ENCODE measurements at places on chromosomes 3 and 15.

- no peak for DNase-seq
Observed at GRCh38 chr3:33943277-33943676, 144.8 kb downstream of the PDCD6IP start.

- DNase-seq: no peak
Observed at GRCh38 chr3:69806735-69807438, 67.6 kb downstream of the MITF start.

GRCh38 chr3:126033765-126034164 lies 50.2 kb downstream of the SLC41A3 start:
- no peak for DNase-seq

GRCh38 chr3:33636125-33636850 lies 81.8 kb downstream of the CLASP2 start:
- peak; percentile 37 for DNase-seq

- DNase-seq: no peak
Observed at GRCh38 chr15:57436961-57437360, 60.7 kb downstream of the CGNL1 start.

- no peak for DNase-seq
Observed at GRCh38 chr15:88376574-88377174, 90.5 kb downstream of the MRPL46 start.

GRCh38 chr3:17730318-17730967 lies 12.0 kb downstream of the TBC1D5 start:
- DNase-seq: no peak

GRCh38 chr15:48643776-48644466 lies 1.6 kb downstream of the FBN1 start:
- no peak for DNase-seq

- DNase-seq: peak; percentile 69
Observed at GRCh38 chr3:67790043-67790442, 135.6 kb upstream of the SUCLG2 start.

GRCh38 chr3:125067225-125067624 lies 11.4 kb upstream of the HEG1 start:
- DNase-seq: no peak

DNA sequence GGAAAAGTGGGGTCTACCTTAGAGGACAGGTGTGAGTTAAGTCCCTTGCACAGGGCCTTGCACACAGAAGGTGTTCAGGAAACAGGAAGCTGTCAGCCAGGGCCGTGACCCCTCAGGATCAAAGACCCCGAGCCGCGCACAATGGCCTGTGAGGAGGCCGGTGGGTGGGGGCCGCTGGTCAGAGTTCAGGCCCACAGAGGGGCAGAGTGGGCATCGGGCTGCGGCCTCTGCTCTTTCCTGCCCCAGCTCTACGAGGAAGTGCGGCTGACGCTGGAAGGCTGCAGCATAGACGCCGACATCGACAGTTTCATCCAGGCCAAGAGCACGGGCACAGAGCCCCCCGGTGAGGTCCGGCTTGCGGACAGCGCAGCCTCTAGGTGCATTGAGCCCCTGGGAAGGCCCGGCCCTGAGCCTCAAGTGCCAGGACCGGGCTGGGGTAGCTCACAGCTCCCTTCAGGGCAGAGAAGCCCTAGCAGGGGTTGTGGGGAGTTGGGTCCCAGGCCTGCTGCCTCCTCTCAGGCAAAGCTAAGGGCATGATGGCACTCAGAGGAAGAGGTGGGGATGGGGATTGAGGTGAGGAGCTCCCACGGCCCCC lies 37.2 kb downstream of the PSTPIP1 start:
- DNase-seq: no peak

DNA sequence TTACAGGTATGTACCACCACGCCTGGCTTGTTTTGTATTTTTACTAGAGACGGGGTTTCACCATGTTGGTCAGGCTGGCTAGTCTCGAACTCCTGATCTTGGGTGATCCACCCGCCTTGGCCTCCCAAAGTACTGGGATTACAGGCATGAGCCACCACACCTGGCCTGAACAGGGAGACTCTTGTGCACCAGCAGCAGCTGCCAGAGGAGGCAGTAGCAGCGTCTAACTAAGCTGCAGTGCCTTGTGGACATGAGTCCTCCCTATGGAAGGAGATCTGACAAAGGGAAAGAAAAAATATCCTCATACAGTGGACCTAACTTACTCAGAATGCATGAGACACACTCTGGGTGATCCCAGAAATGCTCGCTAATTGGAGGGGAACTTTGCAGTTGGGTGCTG lies 36.8 kb upstream of the NEO1 start:
- no peak for DNase-seq

DNA sequence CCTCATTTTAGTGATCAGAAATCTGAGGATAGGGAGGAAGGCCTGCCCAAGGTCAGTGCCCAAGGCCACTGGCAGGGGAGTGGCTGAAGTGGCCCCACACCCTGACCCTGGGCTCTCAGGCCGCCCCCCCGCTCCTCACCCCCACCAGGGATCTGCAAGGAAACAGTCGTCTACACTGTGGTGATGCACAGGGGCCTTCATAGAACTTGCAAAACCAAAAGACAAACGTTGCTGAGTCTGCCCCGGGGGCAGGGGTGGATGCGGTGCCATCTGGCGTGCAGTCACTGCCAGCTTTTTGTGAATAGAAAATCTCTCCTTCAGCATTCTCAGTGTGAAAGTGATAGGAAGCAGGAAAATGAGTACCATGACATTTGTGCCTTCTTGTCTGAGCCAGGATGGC lies 41.3 kb downstream of the WHAMM start:
- no peak for DNase-seq

DNA sequence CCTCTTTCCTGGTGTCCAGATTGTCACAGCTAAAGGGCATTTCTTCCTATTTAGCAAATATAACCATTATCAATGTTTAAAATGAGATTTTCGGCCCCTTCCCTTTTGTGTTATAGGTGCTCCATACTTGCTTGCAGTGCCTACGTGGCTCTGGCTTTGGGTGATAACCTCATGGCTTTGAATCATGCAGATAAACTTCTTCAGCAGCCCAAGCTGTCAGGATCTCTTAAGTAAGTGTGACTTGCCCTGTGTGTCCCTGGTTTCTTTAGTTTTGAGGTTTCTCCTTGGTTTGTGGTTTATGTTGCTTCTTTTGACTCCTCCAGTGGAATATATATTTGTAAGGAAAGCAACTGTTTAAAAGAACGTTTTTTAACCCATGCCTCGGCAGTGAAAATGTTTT lies 58.5 kb upstream of the TRIM71 start:
- DNase-seq: no peak

GRCh38 chr15:98807262-98807661 lies 158.9 kb downstream of the IGF1R start:
- no peak for DNase-seq

GRCh38 chr3:24388611-24389010 lies 106.0 kb downstream of the THRB start:
- no peak for DNase-seq

GRCh38 chr15:93913310-93913709 lies 318.1 kb upstream of the MCTP2 start:
- DNase-seq: no peak

GRCh38 chr3:51802106-51802703 lies 23.2 kb upstream of the IQCF6 start:
- no peak for DNase-seq

DNA sequence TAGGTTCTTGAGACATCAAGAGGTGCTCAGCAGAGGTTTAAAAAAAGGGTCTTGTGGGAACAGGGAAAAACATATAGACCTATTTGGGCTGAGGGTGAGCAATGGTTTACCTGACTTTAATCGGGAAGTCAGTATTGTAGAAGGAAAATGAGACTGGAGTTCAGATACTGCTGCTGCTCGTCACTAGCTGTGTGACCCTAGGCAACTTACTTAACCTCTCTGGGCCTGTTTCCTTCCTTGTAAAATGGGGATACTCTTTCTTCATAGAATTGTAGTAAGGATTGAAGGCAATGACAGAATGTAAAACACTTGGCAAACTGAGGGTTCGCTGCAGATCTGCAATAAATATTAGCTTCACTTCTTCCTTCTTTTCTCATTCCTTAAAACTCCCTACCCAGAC lies 327.5 kb upstream of the PROK2 start:
- no peak for DNase-seq

DNA sequence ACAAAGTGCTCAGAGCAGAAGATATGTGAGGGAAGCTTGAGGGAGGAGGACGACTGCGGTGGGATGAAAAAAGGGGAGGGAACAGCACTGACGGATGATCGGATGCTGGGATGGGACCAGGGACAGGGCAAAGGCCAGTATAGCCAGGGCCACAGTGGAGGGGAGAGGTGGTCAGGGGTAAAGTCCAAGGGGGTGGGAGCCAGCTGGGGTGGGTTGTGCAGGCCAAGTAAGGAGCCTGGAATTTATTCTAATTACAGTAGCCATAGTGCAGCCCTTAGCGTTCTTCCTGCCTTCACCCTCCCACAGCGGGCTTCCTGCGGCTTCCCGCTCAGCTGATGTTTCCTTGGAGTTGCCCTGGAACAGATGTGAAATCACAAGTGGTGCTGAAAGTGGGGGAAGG lies 7.6 kb upstream of the APEH start:
- no peak for DNase-seq

GRCh38 chr3:133855002-133855370 lies 40.7 kb downstream of the RAB6B start:
- DNase-seq: no peak

GRCh38 chr3:123540285-123540684 lies 44.6 kb downstream of the HACD2 start:
- DNase-seq: no peak

DNA sequence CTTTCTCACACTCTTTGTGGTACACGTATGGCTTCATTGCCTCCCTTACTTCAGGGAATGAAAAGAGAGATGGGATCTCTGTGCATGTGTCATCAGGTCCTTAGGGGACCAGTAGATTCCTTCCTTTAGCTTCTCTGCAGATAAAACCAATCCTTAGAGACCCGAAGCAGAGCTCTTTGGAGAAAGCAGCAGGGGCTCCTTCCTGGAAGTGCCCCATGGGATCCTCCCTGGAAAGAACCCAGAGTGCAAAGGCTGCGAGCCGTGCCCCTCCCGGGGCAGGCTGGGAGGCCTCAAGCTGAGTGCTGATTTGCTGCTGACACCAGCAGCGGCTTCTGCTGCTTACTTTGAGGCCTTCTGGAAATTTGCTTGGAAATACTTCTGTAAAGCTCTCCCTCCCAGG lies 328.6 kb upstream of the RGMA start:
- DNase-seq: no peak

DNA sequence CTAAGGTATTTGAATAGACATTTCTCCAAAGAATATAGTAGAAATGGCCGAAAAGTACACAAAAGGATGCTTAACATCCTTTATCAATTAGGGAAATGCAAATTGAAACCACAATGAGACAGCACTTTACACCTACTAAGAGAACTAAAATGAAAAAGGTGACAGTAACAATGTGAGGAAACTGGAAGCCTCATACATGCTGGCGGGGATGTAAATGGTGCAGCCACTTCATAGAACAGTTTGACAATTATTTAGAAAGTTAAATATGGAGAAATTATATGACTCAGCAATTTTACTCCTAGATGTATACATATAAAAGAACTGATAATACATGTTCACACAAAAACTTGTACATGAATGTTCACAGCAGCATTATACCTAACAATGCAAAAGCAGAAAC lies 13.4 kb downstream of the SPICE1 start:
- DNase-seq: no peak

GRCh38 chr3:185928496-185928895 lies 9.3 kb downstream of the TRA2B start:
- no peak for DNase-seq

GRCh38 chr15:101489237-101489598 lies 289 bp downstream of the PCSK6 start:
- DNase-seq: no peak

- DNase-seq: no peak
Observed at GRCh38 chr15:59933607-59934006, 70.5 kb upstream of the FOXB1 start.

DNA sequence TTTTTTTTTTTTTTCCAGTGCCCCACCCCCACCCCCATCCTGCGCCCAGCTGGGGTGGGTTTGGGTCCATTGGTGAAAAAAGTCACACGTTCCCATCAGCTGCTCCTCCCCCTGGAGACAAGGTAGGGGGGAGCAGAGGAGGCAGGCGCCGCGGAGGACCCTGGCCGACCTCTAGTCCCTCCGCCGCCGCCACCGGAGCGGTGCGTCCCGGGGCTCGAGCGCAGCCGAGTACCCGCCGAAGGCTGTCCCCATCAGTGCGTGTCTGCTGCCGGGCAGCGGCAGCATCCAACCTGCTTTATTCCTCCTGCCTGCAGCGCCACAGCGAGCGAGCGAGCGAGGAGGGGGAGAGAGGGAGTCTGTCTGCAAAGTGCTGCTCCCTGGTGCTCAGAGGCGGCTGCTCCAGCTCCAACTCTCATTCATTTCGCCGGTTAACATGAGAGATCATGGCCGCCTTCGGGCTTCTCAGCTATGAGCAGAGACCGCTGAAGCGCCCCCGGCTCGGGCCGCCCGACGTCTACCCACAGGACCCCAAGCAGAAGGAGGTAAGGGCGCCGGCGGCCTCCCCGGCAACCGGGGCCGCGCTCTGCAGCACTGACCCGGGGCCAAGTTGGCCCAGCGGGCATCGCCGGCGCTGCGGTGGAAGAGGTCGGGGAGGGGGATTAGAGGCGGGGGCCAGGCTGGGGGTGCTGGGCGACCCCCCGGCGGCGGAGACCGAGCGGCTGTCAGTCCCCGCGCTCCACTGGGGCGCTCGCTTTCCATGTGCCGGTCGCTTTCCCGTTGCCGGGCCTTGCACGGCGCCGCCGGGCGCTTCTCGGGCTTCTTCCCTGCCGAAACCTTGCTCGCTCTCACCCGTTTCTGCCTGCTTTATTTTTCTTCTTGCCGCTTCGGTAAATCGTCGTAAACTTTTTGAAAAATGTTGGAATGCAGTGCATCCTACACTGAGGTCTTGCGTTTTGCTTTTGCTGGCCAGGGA lies 1.3 kb downstream of the MED12L start:
- peak; percentile 63 for DNase-seq

- no peak for DNase-seq
Observed at GRCh38 chr3:13517253-13517977, 31.5 kb upstream of the FBLN2 start.

DNA sequence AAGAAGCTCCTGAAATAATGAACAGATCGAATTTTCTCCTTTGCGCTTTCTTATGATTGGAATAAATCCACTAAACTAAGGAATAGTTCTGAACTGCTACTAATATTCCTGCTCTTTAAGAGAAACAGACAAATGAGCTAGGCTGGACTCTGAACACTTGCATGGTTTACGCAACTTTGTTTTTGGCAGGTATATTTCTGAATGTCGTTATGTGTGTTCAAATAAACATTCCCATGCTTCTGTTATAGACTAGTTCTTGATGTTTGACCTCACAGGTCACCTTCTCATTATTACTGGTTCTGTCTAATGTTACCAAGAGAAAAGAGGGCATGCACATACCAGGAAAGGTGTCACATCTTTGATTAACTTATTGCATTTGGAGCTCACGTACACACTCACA lies 418.2 kb downstream of the EPHB1 start:
- DNase-seq: no peak

DNA sequence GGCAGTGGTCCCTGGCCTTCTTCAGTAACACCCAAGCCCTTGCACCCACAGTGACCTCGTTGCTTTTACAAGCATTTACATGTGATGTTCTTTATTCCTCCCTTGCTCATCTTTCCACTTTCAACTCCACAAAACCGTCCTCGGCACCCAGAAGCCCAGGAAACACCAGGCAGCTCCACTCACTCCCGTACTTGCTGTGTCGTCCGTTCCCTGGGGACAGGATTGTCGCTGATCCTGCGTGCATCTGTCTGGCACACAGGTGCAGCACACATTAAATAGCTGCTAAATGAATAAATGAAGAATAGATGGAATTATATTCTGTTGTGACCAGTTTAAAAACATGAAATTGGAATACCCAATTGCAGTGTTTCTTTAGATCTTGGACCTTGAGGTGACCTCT lies 119.6 kb downstream of the PGPEP1L start:
- DNase-seq: no peak
